CD8-positive, alpha-beta memory T cell (primary cell): ENCODE measurements at places on chromosomes 11 and 22. TPM values are rescaled to one million over a fixed set of nuclear protein-coding genes. Genes with fewer than 3 reads are reported as not detected.
A peak's percentile ranks its signal among the peaks of the same experiment; 100 is the strongest.

PGGHG gene
- 81.0 TPM for total RNA-seq

MLC1 gene
- total RNA-seq = 0.47 TPM

UPK3A gene
- not detected for total RNA-seq

- DNase-seq = no peak
Observed at GRCh38 chr22:17192186-17192585, 27.0 kb downstream of the ADA2 start.

DNA sequence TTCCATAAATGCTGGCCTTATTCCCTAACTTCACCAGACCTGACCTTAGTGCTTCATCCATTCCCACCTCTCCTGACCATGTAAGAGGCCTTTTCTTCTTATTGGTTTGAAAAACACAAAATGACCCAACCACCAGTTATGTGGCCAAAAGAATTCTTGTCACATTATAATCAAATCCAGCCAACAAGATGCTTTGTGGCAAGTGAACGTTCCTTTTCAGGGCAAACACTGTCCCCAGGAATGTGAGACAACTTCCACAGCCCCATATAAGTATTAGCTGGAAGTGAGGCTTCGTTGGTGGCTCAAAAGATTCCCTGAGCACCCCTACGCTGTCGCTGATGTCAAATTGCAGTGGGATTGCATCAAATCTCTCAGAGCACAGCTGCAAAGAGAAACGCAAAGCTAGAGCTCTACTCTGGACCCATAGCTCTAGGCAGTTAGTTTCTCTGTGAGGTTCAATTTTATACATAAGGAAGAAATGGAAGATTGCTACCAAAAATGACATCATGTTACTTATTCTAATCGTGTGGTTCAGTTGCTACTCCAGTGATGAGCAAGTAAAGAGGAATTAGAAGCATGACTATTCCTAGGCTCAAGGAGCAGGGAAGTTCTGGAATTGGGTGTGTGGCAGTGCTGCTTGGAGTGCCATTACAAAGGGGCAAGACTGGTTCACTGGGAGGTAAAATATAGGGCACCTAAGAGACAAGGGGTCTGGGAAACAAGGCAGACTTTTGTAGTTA is 26.1 kb downstream of the GLYATL1 start:
- DNase-seq = no peak

DNA sequence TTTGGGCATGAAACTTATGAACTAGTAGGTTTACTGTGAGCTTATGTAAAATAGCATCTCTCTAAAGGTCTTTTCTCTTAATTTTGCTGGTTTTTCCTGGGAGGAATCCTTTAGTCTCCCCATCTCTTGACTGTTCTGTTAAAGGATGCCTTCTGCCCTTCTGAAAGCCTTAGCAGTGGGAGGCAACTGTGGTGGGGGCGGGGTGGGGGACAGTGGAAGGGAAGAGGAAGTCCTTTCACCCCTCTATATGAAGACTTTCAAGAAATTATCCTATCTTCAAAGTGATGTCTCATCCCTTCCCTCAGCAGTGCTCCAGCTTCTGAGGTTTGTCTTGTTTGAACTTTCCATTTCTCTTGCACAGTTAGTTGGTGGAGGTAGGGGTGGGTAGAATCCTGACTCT is 73.1 kb downstream of the ELP4 start:
- no peak for DNase-seq

TSSK2 gene
- not detected for total RNA-seq

DNA sequence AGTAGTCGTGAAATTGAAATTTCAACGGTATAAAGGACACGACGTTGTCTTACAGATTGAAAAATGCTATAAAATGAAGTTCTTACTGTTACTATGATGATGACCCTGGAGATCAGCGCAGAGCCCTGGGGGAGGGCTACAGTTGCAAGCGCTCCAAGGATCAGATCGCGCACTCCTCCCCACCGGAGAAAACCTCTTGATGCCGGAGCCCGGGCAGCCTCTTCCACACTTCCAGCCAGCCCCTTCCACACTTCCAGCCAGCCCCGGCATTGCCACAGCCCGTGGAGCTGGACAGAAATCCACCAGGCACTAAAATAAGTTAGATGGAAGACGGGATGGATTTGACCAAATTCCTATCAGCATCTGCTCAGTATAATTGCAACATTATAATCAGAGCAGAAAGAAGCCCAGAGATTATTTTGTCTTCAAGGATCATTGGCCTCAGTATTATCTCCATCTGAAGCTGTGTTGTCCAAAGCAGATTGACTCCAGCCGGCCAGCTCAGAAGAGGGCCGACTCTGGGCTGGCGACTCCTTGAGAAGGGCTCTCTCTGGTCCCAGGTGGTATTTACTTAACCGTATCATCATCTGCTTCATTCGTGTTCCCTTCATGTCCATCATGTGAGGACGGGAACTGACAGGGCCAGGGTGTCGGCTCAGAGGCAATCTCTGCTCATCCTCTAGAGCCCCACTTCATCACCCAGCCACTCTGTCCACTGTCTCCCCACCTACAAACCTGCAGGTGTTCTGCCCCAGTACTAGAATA is 777 bp upstream of the MICAL3 start:
- no peak for DNase-seq

- peak; percentile 72 for DNase-seq
Observed at GRCh38 chr22:36977401-36977861, 41.8 kb downstream of the TST start.

DNA sequence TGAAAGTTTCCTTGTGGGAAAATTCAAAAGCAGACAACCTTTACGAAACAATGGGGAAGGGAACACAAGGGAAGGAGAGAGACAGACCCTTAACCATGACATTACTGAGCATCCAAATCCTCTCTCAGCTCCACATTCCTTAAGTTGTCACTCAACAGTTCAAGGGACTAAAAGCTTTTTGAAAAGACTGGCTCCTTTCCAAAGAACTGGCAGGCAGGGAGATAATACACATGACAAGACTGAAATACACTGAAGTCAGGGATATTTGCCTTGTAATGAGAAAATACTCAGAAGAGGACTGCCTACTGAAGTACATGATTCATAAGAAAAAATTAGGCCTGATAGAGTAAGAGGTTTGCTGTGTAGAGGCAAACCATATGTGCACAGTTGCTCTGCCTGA is 69.1 kb downstream of the SMCO4 start:
- no peak for DNase-seq

DNA sequence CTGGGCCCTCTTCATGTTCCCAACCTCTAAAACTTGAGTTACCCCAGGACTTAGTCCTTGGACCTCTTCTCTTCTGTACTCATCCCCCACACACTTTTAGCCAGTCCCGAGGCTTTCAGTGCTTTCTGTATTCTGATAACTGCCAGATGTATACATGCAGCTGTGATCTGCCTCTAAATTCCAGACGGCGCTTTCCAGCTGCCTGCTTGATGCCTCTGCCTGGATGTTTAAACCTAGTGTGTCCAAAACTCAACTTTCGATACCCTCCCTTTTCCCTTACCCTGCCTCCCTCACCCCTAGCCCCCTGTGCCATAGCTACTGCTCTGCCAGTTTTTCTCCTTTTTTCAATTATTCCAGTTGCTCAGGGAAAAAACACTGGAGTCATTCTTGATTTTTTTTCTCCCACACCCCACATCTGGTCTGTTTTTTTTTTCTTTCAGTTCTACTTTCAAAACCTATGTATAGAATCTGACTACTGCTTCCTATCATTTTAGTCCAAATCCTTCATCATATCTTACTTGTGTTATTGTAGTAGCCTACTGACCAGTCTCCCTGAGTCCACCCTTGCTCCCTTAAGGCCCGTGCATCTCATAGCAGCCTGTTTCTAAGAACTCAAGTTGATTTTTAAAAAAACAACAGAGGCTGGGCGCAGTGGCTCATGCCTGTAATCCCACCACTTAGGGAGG is 32.9 kb upstream of the TECTA start:
- DNase-seq = no peak

GRCh38 chr11:58513747-58514367 is 6.0 kb upstream of the OR5B21 start:
- DNase-seq = peak; percentile 36

LMNTD2 gene
- total RNA-seq = 1.2 TPM

GRCh38 chr11:121358760-121359159 is 66.2 kb downstream of the SC5D start:
- DNase-seq = no peak
